Smooth muscle cell of the coronary artery (primary cell): ENCODE measurements at places on chromosomes 5 and 9. TPM values are rescaled to one million over a fixed set of nuclear protein-coding genes. Genes with fewer than 3 reads are reported as not detected.

LCN1 gene
- not detected in 2 replicates for total RNA-seq

HTR1A gene
- total RNA-seq, result not detected in 2 replicates

SPATA31D4 gene
- not detected in 2 replicates for total RNA-seq

UBAP1 gene
- total RNA-seq, result 13.1 and 23.7 TPM in 2 replicates

SPAAR gene
- total RNA-seq, result 0.12 and 0.68 TPM in 2 replicates

CDO1 gene
- 0.30 and 19.3 TPM in 2 replicates for total RNA-seq
